ENCODE measurements at places on chromosomes 16 and 17. TPM values are rescaled to one million over a fixed set of nuclear protein-coding genes. Genes with fewer than 3 reads are reported as not detected.

DNA sequence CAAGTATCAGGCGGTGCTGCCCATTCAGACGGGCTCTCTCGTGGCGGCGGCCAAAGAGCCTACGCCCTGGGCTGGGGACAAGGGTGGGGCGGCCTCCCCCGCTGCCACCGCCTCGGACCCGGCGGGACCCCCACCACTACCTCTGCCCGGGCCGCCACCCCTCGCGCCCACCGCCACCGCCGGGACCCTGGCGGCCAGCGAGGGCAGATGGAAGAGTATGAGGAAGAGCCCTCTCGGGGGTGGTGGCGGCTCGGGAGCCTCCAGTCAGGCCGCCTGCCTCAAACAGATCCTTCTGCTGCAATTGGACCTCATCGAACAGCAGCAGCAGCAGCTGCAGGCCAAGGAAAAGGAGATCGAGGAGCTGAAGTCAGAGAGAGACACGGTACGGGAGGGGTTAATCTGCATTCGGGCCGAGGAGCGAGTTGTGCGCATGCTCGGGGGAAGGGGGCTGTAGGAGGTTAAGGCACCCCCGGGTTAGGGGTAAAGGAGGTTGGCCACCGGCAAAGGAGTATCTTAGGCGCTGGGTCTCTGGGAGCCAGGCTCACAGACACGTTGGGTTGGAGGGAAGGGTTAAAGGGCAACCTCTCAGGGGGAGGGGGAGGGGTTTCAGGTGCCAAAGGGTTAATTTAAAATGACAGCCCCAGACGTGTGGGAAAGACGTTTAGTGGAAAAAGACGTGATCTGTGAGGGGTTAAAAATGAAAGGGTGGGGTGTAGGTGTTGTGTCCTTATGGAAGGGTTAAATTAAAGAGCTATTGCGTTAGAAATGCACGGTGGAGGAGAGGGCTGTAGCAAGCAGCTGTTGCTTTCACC, 1.4 kb downstream of the MSL1 start:
- DNase-seq: peak; percentile 42

- DNase-seq: no peak
Measured at GRCh38 chr16:82857693-82858365, 231.1 kb downstream of the CDH13 start.

DNA sequence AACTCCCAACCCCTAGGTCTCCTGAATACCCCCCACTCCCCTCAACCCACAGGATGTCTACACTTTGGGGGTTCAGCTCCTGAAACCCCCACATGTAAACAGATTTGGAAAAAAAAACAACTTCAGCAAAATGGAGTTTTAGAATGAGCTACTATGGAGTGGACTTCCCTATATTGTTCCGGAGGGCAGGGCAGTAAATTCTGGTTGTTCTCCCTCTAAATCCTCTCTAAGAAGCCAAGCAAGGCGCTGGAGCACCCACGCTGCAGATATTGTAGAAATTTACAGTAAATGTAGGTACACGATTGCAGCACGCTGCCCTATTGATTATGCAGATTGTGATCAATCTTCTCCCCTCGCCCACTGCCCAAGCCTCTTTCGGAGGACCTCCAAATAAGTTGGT, 8.5 kb upstream of the ZFHX3 start:
- no peak for DNase-seq

GRCh38 chr17:62822080-62822904, 14.2 kb upstream of the MARCHF10 start:
- no peak for DNase-seq

GRCh38 chr17:79534851-79535727, 75.8 kb downstream of the RBFOX3 start:
- DNase-seq: no peak

Gene C17orf78
- total RNA-seq: not detected

All from M059J (cell line).